Right ventricle myocardium superior (tissue), 1 donor: ENCODE measurements at places on chromosomes 16 and 17.
A peak's percentile ranks its signal among the peaks of the same experiment; 100 is the strongest.

DNA sequence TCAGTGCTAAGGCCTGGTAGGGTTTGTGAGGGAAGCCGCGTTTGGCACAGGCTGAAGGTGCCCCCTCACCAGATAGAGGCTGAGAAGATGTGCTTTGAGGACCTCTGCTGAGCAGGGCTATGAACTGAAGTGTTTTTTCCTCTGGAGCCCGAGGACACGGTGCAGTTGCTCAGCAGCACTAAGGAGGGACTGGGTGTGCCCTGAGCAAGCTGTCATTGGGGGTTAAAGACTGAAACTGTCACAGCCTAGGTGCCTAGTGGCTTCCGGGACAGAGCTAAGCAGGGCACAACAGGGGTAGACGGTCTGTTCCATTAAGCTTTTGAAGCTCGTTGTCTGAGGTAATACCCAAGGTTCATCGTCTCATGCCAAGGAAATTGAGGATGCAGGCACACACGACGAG, 24.8 kb upstream of the ASGR2 start:
- DNase-seq = no peak

GRCh38 chr16:25730396-25730795, 38.6 kb downstream of the HS3ST4 start:
- DNase-seq = no peak

DNA sequence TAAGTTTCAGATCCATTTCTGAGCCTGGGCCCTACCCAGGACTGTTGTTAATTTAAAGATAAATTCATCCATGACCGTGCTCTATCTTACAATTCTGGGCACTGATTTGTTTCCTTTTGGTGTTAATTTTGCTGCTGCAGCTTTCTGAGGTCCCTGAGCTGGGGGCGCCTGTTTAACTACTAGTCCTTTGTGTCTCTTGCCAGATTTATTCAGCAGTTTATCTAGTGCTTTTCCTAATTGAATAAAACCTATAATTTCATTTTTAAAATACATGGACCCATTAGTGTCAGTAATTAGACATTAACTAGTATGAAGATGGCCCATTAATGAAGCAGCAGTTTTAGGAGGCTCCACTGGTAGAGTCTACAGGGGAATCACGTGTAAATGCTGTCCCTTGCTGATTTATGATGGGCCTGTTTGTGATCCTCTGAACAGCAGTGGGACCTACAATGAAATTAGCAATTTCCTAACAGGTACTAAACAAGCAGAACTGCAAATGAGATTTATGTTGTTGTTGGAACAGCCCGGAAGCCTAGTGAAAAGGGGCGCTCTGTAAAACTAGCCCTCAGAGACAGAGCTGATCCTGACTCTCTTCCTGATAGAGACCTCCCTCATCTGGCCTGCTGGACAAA, 54.7 kb downstream of the HS3ST2 start:
- no peak for DNase-seq

- no peak for DNase-seq
These were observed 36.9 kb downstream of the SNTB2 start for GRCh38 chr16:69223882-69224281.

DNA sequence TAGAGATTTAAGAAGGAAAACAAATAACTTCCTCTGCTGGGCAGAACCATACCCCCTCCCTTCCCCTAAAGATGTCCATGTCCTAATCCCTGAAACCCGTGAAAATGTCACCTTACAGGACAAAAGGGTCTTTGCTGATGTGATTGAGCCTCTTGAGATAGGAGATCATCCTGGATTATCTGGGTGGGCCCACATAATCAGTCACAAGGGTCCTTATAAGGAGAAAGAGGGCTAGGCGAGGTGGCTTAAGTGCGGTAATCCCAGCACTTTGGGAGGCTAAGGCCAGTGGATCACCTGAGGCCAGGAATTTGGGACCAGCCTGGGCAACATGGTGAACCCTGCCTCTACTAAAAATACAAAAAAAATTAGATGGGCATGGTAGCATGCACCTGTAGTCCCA, 12.0 kb upstream of the SLC39A11 start:
- no peak for DNase-seq

- DNase-seq = no peak
These were observed 17.3 kb downstream of the SAMD14 start for GRCh38 chr17:50112694-50113093.

GRCh38 chr16:10988879-10989278, 44.5 kb downstream of the CLEC16A start:
- DNase-seq = no peak

- no peak for DNase-seq
These were observed 5.2 kb upstream of the SMARCD2 start for GRCh38 chr17:63847525-63848249.

DNA sequence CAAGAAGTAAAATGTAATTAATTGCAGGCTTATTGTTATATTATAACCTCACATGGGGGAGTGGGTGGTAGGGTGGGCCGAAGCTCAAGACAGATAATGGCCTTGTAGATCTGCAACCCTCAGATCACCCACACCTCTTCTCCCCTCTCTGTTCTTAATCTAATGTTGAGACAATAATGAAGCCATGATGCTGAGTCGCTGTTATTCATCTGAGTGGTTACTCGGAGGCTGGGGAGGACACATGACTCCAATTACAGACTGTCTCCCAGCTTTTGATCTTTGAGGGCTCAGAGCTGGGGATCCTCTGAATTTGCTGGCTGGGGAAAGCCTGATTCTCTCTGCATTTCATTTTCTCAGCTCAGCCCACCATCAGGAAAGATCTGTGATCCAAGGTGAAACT, 275.3 kb downstream of the SHISA9 start:
- no peak for DNase-seq

DNA sequence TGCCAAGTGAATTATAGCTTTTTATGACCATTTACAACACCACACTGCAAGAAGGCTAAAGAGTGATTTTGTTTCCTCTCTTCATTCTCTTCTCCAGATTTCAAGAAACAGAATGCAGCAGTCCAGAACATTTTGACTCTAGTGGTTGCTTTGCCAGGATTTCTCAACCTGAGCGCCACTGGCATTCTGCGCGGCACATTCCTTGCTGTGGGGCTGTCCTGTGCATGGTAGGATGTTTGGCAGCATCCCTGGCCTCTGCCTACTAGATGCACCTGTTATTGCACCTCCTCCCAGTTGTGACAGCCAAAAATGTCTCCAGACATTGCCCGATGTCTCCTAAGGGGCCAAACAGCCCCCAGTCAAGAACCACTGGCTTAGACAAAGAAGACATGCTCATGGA, 25.7 kb upstream of the SLC39A11 start:
- no peak for DNase-seq

DNA sequence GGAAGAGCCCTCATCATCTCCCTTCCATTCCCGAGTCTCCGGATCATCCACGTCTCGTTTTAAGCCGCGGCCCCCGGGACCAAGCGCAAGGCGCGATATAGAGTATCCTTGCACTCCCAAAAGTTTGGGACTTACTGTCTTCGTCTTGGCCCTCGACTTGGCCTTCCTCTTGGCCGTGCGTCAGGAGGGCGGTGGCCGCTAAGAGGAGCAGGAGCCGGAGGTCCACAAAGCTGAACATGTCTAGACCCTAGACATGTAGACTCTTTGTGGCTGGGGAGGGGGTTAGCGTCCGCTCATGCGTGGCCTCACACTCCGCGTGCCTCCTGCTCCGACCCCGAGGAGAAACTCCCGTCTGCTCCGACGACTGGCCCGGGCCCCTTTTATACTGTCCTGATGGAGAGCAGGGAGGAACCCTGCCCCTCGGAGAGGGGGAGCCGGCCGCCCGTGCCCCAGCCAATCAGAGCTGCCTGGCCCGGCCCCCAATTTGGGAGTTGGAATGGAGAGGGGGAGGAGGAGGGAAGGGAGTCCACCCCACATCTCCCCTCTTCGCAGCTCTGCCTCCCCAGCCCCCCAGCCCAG, at the start of gene COL1A1:
Gene COL1A1 (minus strand): TSS at position 356 of the 579 bp plus-strand sequence. CDS start 118 bp downstream, at position 238.
- DNase-seq = peak; percentile 86

GRCh38 chr17:37089956-37090355, 141.2 kb downstream of the AATF start:
- no peak for DNase-seq

- peak; percentile 32 for DNase-seq
These were observed 6.0 kb downstream of the DOC2A start for GRCh38 chr16:30004811-30005242.

- no peak for DNase-seq
These were observed 224.7 kb upstream of the NLRP1 start for GRCh38 chr17:5809056-5809455.

GRCh38 chr16:3935921-3936320, 55.4 kb upstream of the CREBBP start:
- no peak for DNase-seq

GRCh38 chr17:69454051-69454450, 39.6 kb downstream of the MAP2K6 start:
- no peak for DNase-seq

DNA sequence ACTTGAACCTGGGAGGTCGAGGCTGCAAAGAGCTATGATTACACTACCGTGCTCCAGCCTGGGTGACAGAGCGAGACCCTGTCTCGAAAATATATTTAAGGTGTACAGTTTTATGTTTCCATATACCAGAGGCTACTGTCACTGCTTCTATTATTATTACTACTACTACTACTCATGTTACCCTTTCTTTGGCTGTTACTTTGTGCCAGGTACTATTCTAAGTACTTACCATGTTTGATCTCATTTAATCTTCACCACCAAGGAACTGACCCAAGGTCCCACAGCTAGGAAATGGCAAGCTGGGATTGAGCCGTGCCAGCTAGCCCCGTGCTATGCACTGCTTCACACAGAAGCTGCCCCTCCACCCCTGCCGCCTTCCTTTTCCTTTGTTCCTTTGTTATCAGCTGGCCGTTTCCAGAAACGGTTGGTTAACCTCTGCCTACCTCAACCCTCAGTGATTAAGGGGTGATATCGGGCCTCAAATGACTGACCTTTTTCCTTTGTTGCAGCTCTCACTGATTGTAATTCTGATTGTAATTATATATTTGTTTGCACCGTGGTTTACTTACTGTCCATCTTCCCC, 78.4 kb downstream of the ABCC1 start:
- no peak for DNase-seq

- no peak for DNase-seq
These were observed 66.6 kb upstream of the ELAC2 start for GRCh38 chr17:13084420-13084819.

- DNase-seq = no peak
These were observed 140.6 kb downstream of the CDK5R1 start for GRCh38 chr17:32627239-32627996.

GRCh38 chr16:88691924-88692560, 5.7 kb upstream of the SNAI3 start:
- peak; percentile 68 for DNase-seq

DNA sequence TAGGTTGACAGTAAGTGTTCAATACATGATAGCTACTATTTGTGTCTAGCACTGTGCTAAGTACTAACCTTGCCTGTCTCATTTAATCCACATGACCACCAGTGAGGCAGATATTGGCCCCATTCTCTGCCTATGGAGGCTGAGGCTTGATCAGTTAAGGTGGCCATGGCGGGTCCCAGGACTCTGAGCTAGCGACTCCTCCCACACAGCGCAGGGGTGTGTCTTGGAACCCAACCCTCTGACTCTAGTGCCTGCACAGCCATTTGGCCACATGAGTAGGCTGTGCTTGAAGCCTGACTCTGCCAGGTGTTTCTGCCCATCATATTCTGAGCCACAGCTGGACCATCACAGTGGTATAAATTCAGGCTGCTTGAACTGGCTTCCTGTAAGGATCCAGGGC, 6.4 kb downstream of the NHERF1 start:
- no peak for DNase-seq

GRCh38 chr16:84715424-84715823, 15.6 kb downstream of the USP10 start:
- DNase-seq = no peak

DNA sequence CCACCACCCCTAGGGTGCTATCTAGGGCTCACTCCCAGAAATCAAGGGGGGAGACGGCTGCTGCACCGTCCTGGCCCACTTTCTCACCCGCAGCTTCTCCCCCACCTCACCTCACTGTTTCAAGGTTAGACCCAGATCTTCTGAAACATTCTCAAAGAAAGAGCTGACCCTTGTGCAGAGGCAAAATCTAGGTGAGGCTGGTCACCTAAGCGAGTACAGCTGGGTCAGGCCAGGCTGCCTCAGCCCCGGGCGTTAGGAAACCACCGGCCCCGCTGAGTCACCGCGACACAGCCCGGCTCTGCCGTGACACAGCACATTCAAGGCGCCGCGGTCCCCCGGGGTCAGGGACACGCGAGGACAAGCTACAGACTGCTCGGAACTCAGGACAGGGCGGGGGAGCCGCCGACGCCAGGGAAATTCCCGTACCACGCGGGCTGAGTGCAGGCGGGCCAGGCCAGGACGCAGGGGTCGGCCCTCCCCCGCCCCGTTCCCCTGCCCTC, 27.1 kb downstream of the GNPTG start:
- DNase-seq = peak; percentile 93
